ENCODE measurements at places on chromosomes 2 and 18.

DNA sequence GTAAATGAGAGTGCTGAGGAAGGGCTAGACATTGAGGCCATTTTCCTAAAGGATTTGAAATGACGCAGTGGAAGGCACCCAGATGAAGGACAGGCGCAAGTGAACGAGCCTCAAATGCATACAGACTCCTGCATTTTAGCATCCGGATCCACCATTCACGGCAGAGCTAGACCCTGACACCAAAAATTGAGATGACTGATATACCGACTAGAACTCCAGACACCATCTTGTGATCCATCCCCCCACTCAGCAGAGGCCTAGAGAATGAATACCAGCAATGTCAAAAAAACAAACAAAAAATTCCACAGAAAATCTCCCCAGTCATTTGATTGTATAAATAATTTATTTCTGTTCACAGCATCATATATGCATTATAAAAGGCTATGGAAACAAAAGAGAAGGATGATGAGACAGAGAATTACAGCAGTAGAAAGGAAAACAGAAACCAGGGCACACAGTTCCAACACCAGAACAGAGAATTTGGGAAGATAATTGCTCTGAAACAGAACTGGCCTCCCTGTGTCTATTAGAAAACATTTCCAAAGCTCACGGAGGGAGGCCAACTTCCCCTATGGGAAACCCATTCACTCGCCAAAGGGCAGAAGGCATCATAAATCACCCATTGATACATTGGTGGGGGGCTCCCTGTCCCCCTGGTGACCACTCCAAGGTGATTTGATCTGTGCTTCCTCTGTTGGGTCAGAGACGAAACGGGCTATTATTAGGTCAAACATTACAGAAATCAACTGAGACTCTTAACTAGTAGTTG lies 4.0 kb downstream of the ARL4C start:
- H3K27ac ChIP-seq, result peak overlapping the region; percentile 46
- H3K36me3 ChIP-seq, result peaks cover 13% of the 10 kb centered on the region
- H3K27me3 ChIP-seq, result no peaks in the 10 kb centered on the region
- H3K4me3 ChIP-seq, result peak overlapping the region; percentile 88
- H3K4me1 ChIP-seq, result peaks cover 81% of the 10 kb centered on the region
- DNase-seq, result no peak

GRCh38 chr2:235564884-235565530 lies 71.2 kb downstream of the AGAP1 start:
- H3K4me1 ChIP-seq, result no peaks in the 10 kb centered on the region
- no peak for DNase-seq
- H3K27ac ChIP-seq, result no peak overlapping the region
- no peak overlapping the region for H3K4me3 ChIP-seq
- no peaks in the 10 kb centered on the region for H3K36me3 ChIP-seq

DNA sequence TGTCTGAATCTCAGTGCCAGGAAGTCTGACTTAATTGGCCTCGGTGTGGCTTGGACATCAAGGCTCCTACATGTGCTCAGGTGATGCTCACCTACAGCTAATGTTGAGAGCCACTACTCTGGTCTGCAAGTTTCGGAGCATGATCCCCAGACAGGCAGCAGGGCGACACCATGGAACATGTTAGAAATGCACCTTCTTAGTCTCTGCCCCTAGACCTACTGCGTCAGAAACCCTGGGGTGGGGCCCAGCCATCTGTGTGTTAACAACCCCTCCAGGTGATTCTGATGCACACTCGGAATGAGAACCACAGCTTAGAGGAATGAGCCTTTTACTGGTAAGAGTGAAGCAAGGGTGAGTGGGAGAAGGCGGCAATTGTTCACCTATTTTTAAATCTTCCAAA lies 86.9 kb upstream of the NABP1 start:
- H3K4me1 ChIP-seq, result no peaks in the 10 kb centered on the region
- no peak for DNase-seq
- peaks cover under 1% of the 10 kb centered on the region for H3K27me3 ChIP-seq

DNA sequence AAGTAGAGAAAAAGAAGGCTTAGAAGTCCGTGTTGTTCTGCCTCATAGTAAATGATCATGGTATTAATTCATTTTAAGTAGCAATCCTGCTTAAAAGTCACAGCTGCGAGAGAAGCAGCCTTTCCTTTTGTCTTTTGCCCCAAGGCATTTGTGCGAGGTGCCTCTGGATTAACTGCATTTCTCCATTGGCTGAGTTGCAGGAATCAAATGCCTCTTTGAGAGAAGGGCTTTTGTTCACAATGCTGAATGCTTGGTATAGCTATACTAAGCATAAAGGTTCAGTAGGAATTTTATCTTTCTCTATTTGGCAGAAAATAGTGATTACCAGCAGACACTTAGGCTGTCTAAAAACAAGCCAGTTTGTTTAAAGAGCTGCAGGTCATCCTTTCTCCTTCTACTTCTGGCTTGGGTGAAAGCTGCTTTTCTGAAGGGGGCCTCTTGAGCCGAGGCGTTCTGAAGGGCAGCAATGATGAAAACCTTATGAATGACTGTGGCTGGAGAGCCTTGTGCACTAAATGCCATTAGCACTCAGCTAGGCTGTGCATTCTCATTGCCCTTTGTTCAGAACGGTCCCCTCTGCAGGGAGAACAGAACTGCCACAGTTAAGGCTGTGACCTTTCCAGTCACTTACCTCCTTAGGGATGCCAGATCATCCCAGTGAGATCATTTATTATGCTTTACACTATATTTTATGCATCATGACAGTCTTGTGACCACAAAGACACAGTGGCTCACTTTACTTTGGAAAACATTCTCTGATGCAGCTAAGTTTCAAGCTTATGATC lies 68.8 kb upstream of the TMEM87B start:
- no peaks in the 10 kb centered on the region for H3K36me3 ChIP-seq
- H3K4me3 ChIP-seq, result no peak overlapping the region
- no peak for DNase-seq
- H3K27me3 ChIP-seq, result peaks cover 8% of the 10 kb centered on the region
- H3K27ac ChIP-seq, result no peak overlapping the region
- no peaks in the 10 kb centered on the region for H3K4me1 ChIP-seq

DNA sequence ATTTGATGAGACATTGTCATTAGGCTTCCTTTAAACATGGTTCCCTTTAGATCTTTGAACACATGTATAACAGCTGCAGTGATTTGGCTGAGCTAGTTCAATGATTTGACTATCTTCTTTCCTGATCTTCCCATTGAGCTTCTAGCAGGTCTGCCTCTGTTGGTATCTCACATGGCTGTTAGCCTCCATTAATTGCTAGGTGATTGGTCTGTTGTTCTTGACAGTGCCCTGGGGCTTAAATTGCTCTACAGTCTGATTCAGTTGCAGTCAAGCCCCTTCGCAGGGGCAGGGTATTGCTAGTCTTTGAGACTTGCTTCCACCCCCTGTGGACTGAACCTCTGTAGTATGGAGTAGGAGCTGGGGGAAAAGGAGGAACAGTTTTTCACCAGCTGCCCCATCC lies 24.1 kb downstream of the SKA1 start:
- H3K27me3 ChIP-seq, result peaks cover 25% of the 10 kb centered on the region
- no peak overlapping the region for H3K4me3 ChIP-seq
- H3K36me3 ChIP-seq, result no peaks in the 10 kb centered on the region

DNA sequence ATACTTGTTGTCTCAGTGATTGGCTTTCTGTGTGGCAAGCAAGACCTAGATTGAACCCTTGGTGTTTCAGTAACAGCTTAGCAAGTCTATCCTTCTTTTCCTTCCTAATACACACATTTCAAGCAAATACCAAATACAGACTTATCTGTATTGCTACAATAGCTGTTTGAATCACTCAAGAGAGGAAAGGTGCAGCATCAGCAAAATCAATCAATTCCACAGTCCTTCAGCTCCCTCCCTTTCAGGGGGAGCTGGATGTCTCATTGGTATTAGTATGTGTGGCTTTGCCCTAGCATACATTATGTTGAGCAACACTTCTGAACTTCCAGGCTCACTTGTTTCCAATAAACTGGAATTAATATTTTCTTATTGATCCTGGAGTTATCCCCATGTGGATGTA lies 323.1 kb downstream of the TMX3 start:
- no peak overlapping the region for H3K4me3 ChIP-seq
- no peak overlapping the region for H3K27ac ChIP-seq
- H3K27me3 ChIP-seq, result no peaks in the 10 kb centered on the region
- H3K4me1 ChIP-seq, result no peaks in the 10 kb centered on the region

GRCh38 chr2:180474716-180475115 lies 467.6 kb upstream of the CWC22 start:
- H3K4me3 ChIP-seq, result no peak overlapping the region
- H3K27ac ChIP-seq, result no peak overlapping the region
- no peaks in the 10 kb centered on the region for H3K4me1 ChIP-seq
- no peaks in the 10 kb centered on the region for H3K27me3 ChIP-seq

DNA sequence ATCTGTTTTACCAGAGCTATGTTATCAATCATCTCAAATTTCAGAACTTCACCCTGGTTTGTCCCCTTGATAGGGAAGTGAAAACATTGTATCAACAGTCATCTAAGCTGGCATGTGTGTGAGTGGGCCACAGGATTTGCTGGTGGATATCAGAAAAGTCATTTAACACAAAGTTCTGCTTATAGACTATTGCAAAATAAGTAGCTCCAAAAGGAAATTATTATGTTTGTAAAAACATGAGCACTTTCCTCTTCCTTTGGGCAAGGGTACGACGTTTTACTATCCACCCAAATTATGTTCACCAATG lies 20.7 kb upstream of the COPS8 start:
- no peak overlapping the region for H3K27ac ChIP-seq
- H3K27me3 ChIP-seq, result no peaks in the 10 kb centered on the region
- no peaks in the 10 kb centered on the region for H3K36me3 ChIP-seq

DNA sequence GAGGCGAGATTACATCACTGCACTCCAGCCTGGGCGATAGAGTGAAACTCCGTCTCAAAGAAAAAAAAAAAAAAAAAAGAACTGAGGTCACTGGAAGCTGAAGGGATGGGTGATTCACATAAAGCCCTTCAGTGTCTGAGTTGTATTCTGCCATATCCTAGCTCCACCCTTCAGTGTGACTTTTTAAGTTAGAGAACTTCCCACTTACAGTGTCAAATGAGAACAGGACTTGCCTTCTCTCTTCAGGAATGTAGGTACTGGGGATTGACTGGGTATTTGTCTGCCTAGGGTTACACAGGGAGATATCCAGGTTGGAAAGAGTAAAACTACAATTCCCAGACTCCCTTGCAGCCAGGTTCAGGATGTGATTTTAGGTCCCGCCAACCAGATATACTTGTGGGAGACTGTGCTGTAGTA lies 37.9 kb downstream of the EHD3 start:
- no peak overlapping the region for H3K27ac ChIP-seq
- H3K27me3 ChIP-seq, result peaks cover 2% of the 10 kb centered on the region
- peaks cover 30% of the 10 kb centered on the region for H3K4me1 ChIP-seq
- H3K4me3 ChIP-seq, result no peak overlapping the region
- peaks cover 11% of the 10 kb centered on the region for H3K36me3 ChIP-seq
- no peak for DNase-seq

DNA sequence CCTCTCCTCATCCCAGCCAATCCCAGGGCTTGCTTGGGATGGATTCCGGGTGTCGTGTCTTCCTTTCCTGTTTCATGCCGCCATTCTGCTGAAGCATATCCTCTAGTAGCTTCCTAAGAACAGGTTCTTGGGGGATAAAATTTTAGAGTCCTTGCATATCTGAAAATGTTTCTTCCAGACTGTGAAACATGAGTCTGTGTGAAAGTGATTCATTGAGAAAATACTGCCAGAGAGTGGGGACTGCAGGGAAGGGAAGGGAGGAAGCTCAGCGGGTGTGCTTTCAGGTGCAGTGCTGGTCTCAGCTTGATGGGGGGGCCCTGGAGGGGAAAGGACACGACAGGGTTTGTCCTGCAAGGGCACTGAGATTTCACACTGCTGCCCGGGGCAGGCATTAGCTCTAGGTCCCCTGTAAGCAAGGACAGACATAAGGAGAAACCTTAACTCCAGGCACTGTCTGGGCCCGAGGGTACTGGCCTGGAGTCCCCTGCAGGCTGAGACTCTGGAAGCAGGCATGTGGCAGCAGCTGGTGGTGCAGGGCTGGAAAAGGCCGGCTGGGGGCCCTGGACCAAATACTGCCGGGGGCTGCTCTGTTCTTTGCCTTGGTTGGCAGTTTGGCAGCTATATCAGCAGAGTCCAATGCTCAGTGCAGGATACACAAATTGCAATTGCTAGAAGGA lies 97.6 kb upstream of the HS6ST1 start:
- no peak overlapping the region for H3K4me3 ChIP-seq
- H3K27ac ChIP-seq, result no peak overlapping the region
- DNase-seq, result no peak

- no peak overlapping the region for H3K4me3 ChIP-seq
- peaks cover 8% of the 10 kb centered on the region for H3K36me3 ChIP-seq
- no peak overlapping the region for H3K27ac ChIP-seq
- H3K4me1 ChIP-seq, result peaks cover 2% of the 10 kb centered on the region
- no peak for DNase-seq
Observed at GRCh38 chr2:144718376-144718775, 198.5 kb upstream of the ZEB2 start.

DNA sequence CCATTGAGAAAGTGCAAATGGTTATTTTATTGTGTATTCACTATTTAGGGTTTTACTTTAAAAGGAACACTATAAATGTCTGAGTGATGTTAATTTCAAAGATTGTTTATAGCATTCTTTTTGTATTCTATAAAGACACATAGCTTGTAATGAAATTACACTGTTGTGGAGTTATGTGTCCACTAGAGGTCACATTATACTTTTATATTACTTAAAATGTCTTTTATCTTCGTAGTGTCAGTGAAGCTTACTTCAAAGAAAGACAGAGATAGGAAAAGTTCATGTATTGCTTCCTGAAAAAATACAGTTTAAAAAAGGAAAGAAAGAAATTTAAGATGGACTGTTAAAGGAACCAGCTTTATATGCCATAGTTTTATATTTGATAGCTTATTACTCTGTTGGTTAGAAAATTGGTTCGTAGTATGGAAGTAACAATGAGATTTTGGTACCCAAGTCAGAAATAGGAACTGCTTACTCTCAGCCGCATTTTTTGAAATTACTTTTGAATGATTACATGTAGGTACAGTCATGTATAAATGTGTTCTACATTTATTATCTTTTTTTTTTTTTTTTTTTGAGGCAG lies 20.5 kb downstream of the APLF start:
- H3K36me3 ChIP-seq, result no peaks in the 10 kb centered on the region
- no peak for DNase-seq
- no peak overlapping the region for H3K4me3 ChIP-seq
- no peaks in the 10 kb centered on the region for H3K27me3 ChIP-seq

DNA sequence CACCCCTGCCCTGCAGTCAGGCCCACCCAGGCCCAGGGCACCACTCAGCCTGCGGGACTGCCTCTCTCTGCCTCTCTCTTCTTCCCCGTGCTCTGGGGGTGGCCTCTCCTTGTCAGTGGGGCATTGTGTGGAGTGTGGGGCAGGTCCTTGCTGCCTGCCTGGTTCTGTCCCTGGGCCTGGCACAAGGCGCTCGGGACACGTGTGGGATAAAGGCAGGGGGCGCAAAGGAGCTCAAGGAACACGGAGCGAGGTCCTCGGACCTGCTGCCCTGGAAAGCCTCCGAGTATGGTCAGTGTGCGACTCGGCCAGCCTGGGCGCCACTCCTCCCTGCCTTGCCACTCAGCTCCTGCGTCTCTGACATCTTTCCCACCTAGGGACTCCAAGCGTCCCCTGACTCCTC lies 262.2 kb downstream of the HDAC4 start:
- H3K27ac ChIP-seq, result no peak overlapping the region
- H3K4me1 ChIP-seq, result no peaks in the 10 kb centered on the region
- DNase-seq, result no peak
- no peak overlapping the region for H3K4me3 ChIP-seq
- no peaks in the 10 kb centered on the region for H3K27me3 ChIP-seq
- peaks cover 70% of the 10 kb centered on the region for H3K36me3 ChIP-seq
